ENCODE measurements at places on chromosomes 12 and 14.

GRCh38 chr14:106789318-106789717 is 1262.9 kb downstream of the TMEM121 start:
- no peak for DNase-seq

DNA sequence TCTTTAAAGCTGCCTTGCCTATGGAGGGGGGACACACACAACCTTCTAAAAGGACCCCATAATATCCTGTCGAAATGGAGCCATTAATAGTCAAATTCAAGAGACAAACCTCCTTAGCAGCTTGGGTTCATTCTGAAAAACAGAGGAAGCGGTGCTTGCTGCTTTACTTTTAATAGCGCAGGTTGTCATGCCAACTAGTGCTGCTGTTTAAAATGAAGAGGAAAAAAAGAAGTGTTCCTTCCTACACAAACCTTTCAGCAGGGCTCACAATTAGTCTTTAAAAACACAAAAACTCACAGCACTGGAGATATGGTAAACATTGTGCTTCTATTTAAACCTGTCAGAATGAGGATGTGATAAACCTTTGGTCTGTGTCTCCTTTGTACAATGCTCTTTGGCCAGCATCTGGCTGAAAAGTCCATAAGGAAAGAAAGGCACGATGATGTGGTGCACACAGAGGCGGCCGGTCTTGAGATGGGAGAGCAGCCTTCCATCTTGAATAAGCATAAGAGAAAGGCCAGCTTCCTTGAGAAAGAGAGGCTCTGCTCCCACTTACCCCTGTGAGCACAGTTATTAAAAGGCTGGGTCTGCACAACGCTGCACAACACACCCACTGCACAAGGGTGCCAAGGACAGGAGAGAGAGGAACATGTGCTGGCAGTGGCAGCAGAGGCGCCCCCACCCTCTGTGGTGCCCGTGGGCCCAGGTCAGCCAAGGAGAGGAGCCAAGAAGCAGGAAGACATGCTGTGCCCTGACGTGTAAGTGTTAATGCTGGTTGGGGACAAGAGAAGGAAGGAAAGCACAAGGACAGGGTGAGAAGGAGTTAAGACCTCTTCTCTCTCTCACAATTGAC is 144.6 kb downstream of the TTC7B start:
- DNase-seq, result no peak

DNA sequence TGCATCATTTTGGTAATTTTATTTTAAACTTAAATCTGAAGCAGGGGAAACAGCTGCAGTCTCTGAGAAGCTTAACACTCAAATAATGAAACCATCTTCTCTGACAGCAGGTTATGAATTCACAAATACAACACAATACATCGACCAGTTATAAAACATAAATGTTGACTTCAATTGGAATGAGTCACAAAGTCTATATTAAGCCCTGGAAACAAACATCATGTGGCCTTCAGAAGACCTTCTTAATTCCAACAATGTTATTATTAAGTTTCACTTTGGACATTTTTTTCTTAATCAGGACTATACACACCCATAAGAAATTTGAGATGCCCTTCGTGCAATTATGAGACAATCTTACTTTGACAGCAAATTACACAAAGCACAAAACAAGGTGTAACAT is 68.9 kb downstream of the CEP128 start:
- no peak for DNase-seq

DNA sequence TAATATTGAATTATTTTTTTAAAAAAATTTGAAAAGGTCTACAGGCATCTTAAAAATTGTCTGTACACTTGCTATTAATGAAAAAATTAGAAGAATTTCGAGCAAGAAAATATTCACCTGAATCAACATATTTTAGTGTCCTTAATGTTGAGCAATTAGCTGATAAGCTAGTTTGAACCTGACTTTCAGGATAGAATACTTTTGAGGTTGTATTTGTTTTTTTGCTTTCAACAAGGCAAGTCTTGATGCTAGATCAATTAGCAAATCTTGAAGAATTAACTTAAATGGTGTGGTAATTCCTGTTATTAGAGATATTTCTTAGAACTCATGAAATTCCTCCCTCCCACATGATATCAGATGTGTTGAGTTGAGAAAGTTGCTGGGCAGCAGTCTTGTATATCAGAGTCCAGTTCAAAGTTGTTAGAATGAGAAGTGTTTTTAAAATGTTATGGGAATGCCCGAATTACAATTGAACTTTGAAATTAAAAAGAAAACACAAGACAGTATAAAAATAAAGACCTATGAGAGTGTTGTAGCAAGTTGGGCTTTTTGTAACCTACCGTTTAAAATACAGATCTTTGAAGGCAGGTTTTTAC is 119.2 kb downstream of the TRMT5 start:
- no peak for DNase-seq

DNA sequence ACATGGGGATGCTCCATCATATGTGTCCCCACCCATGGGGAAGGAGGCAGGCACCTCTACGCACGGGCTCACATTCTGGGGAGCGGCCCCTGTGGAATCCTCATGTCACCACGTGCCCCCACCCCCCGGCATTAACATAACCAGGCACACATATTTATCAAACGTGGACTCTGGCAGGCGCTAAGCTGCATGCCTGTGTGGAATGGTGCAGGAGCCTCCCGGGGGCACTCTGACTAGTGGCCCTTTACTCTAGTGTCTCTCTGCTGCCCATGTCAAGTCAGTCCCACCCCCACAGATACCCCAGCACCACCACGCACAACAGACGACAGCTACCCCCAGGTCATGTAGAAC is 66.1 kb downstream of the CCDC88C start:
- no peak for DNase-seq

GRCh38 chr14:103561381-103562178 is 877 bp downstream of the BAG5 start:
- peak; percentile 25 for DNase-seq

DNA sequence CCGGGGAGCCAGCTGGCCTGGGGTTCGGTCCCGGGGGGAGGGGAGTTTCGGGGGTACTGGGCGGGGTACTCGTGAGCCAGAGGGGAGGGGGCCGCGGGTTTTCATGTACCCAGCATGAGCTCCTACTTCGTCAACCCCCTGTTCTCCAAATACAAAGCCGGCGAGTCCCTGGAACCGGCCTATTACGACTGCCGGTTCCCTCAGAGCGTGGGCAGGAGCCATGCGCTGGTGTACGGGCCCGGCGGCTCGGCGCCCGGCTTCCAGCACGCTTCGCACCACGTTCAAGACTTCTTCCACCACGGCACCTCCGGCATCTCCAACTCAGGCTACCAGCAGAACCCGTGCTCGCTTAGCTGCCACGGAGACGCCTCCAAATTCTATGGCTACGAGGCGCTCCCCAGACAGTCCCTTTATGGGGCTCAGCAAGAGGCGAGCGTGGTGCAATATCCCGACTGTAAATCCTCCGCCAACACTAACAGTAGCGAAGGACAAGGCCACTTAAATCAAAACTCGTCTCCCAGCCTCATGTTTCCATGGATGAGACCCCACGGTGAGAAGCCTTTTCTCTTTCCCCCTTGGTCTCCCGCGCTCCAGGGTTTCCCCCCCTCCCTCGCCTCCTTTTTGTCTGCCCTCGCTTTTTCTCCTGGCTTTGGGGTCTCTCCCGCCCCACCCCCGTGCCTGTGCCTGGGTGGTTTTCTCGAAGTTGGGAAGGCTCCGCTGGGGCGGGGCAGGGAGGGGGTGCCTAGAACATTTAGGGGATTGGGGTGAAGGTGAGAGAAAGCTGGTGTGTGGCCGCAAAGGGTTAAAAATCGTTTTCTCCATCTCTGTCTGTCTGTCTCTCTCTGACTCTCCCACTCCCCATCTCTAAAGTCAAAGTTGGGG is 627 bp downstream of the HOXC8 start:
- DNase-seq, result no peak

- DNase-seq, result peak; percentile 9
Measured at GRCh38 chr12:49903700-49904423, at the start of gene FAIM2. FAIM2 (minus strand) TSS chr12:49903900; CDS start chr12:49903792, 108 bp downstream.

DNA sequence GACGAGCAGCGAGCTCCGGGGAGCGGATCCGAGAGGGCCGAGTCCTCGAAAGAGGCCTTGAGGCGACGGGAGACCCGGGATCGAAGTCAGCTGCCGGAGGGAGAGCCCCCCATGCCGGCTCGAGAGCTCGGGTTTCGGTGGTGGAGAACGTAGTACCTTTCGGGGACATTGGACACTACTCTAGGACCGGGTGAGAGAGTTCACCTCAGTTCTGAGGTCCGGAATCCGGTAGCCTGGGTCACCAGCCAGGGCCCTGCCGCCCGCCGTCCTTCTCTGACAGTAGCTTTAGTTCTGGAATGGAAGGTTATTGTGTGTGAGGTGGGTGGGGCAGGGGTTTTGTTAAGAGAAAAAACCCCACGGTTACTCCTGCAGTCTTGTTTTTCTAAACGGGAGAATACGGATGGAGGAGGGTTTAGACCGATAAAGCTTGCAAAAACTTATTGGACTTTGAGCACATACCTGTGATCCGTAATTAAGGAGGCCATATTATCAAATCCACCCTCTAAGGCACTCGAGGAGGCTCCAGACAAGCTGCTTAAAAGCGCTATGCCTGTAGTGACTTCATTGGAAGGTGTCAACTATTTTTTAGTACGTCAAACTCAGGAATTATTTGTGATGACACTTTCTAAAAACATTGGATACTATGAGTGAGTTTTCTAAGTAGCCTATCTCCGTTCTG is 765 bp downstream of the SCYL2 start:
- DNase-seq, result peak; percentile 7

- DNase-seq, result no peak
Measured at GRCh38 chr12:128055567-128055966, 211.4 kb upstream of the TMEM132C start.

GRCh38 chr14:94659901-94660300 is 47.7 kb downstream of the SERPINA3 start:
- no peak for DNase-seq

DNA sequence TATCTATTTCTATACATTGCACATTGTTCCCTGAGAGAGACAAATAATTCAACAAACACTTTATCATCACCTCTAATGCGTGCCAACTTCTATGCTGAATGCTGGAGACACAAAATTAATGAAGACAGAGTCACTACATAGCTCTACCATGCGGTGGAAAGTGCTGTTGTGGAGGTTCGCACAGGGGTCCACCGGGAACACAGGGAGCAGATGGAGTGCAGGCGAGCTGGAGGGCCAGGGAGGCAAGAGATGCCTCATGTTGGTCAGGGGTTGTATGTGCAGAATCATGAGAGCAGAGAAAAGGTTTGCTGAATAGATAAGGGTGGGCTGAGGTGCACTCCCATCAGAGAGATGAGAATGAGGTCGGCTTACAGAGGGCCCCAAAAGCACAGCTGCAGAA is 25.2 kb downstream of the FAM234B start:
- no peak for DNase-seq

- DNase-seq, result no peak
Measured at GRCh38 chr12:93990832-93991803, 157.3 kb upstream of the PLXNC1 start.

GRCh38 chr14:100153560-100153959 is 5.9 kb downstream of the DEGS2 start:
- DNase-seq, result no peak

- DNase-seq, result no peak
Measured at GRCh38 chr12:83859021-83859420, 1053.6 kb downstream of the SLC6A15 start.

GRCh38 chr12:109513977-109514376 is 36.5 kb downstream of the UBE3B start:
- no peak for DNase-seq

DNA sequence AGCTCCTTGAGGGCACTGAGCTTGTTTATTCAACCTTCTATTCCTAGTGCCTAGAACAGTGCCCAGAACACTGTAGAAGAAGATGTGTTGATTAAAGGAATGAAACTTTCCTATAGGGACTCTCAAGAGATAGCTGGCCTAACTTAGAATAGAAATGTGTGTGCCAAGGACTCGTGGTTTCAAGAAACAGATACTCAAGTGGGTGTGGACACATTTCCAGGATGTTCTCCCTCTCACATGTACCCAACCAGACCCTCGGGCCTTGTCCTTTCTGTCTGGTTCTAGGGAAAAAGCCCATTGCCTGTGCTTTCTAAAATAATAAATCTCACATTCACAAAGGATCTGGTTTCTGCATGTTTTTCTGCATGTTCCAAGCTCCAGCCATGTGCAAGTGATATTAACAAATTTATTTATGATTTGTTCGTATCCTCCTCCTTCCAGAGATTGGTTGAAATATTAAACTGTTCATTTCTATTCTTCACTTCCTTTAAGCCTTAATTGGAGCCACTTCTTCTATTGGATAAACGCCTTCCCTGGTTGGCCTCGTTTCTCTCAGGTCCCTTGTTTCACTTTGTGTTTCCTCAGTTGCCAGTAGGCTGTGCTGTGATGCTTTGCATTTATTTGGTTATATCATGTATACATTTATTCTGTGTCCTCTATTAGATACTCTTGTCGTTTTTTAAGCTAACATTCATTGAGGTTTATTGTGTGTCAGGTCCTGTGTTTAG is 89.8 kb downstream of the CRADD start:
- DNase-seq, result no peak

DNA sequence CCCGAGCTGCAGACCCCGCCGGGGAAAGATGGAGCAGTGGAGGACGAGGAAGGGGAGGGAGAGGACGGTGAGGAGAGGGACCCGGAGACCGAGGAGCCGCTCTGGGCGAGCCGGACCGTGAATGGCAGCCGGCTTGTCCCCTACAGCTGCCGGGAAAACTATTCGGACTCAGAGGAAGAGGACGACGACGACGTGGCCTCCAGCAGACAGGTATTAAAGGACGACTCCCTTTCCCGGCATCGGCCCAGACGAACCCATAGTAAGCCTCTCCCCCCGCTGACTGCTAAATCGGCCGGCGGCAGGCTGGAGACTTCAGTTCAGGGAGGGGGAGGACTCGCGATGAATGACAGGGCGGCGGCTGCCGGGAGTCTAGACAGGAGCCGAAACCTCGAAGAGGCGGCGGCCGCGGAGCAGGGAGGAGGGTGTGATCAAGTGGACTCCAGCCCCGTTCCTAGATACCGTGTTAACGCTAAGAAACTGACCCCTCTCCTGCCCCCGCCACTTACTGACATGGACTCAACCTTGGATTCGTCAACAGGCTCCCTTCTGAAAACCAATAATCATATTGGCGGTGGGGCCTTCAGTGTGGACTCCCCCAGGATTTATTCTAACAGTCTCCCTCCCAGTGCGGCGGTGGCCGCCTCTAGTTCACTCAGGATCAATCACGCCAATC is 962 bp downstream of the LEMD3 start:
- DNase-seq, result peak; percentile 7

- no peak for DNase-seq
Measured at GRCh38 chr12:92051441-92051840, 94.2 kb downstream of the BTG1 start.

DNA sequence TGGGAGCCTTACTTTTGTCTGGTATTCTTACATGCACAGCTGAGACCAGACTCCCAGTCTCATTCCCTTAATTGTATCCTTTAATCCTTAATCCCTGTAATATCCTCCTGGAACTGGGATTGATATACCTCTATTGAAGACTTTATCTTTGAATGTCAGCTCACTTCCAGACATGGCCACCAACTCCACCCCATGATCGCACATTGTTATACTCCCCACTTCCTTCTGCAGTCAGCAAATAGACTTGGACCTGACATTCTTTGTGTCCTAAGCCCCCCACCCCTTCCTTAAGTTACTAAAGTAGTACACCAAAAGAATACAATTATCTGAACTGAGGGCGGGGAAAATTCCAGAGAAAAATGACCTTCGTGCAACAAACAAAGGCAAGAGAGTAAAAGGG is 8.6 kb upstream of the OSBPL8 start:
- DNase-seq, result no peak

Measured in stimulated activated CD8-positive, alpha-beta memory T cell treated with anti-CD3 and anti-CD28 coated beads, Interleukin-15, amount 100 ng/mL, for 24 hours (primary cell).